NT2/D1 (cell line): ENCODE measurements at places on chromosomes 7 and 10.

- DNase-seq = no peak
Observed at GRCh38 chr7:98251231-98251600, 816 bp downstream of the TECPR1 start.

- no peak for DNase-seq
Observed at GRCh38 chr7:91228327-91228726, 35.9 kb upstream of the FZD1 start.

GRCh38 chr10:58706836-58707235 lies 194.2 kb downstream of the BICC1 start:
- no peak for DNase-seq

DNA sequence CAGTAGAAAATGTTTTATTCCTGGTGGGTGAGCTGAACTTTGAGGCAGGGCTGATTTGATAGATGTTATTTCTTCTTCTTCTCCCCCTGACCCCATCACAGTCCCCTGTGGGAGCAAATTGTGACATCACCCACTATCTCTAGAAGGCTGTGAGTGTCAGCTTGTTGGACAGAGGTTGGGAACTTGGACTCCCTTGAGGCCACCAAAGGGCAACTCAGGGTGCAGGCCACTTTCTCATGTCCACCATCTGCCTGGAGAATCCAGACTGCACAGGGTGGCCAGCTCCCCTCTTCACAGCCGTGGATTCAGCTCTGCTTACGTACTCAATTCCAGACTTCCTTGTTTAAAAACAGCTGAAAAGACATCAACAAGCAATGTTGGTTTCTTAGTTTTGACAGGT lies 103.0 kb downstream of the LRRC18 start:
- no peak for DNase-seq

- no peak for DNase-seq
Observed at GRCh38 chr10:71810048-71810750, 36.9 kb upstream of the VSIR start.

DNA sequence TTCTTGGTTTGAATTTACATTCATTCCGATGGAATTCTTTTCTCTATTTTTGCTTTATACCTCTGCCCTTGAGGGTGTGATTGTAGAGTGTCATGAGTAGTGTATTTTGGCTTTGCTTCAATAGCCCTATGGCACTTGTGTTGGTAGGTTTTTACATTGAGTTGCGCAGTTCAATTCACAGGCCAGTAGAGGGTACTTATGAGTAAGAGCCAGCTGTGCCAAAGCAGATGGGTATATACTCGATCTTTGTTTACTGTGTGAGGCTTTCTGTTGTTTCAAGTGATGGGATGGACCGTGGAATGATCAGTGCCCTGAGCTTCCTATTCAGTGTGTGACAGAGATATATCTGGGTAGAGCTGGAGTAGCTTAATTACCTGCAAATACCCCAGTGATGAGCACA lies 4.3 kb upstream of the AKR1C3 start:
- DNase-seq = no peak

- no peak for DNase-seq
Observed at GRCh38 chr10:104501864-104502579, 139.1 kb upstream of the SORCS3 start.
